H4 (cell line): ENCODE measurements at places on chromosomes 6 and 20. TPM values are rescaled to one million over a fixed set of nuclear protein-coding genes. Genes with fewer than 3 reads are reported as not detected.

- DNase-seq, result no peak
Observed at GRCh38 chr6:141659582-141659981, 473.1 kb upstream of the GJE1 start.

DNA sequence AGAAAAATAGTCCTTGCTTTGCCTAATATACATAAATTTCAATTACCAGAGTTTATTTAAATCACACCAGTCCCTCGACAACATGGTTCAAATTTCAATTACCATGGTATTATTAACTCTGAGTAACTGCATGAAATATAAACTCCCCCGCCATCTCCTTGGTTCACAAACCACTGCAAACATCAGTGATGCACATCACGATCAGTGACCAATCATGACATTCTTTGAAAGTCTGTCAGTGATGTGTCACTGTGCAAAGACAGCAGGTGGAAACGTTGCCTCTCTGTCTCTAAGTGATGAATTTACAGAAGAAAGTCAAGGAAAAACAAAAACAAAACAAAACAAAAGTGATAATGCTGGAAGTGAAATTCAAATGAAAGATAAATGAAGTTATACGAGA is 86.7 kb downstream of the TASP1 start:
- DNase-seq, result no peak

- DNase-seq, result no peak
Observed at GRCh38 chr6:43952746-43953145, 174.5 kb downstream of the MRPL14 start.

Gene SLC2A10
- 3.2 and 3.9 TPM in 2 replicates for total RNA-seq

Gene RAET1L
- total RNA-seq, result 0.14 TPM in 1 of 2 replicates, not detected in the other

Gene DTNBP1
- 7.5 and 15.3 TPM in 2 replicates for total RNA-seq

DNA sequence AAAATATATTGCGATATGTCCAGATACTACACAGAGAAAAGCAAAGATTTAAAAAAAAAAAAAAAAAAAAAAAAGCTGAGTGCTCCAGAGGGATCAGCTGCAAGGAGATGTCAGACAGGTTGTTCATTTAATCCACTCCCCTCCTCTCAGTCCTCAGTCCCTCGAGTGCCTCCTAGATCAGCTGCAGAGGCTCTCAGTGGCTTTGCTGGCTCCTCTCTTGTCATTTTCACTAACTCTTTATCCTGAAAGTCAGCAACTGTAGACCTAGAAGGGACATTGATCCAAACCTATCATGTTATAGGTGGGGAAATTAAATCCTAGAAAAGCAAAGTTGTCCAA is 61.6 kb downstream of the KIAA0319 start:
- no peak for DNase-seq

Gene ACTL10
- total RNA-seq, result not detected in 2 replicates

GRCh38 chr6:11615214-11615602 is 77.7 kb downstream of the TMEM170B start:
- DNase-seq, result peak; percentile 42

GRCh38 chr6:10078581-10078980 is 336.3 kb downstream of the TFAP2A start:
- no peak for DNase-seq

GRCh38 chr6:160030103-160030502 is 61.2 kb downstream of the IGF2R start:
- peak; percentile 81 for DNase-seq

DNA sequence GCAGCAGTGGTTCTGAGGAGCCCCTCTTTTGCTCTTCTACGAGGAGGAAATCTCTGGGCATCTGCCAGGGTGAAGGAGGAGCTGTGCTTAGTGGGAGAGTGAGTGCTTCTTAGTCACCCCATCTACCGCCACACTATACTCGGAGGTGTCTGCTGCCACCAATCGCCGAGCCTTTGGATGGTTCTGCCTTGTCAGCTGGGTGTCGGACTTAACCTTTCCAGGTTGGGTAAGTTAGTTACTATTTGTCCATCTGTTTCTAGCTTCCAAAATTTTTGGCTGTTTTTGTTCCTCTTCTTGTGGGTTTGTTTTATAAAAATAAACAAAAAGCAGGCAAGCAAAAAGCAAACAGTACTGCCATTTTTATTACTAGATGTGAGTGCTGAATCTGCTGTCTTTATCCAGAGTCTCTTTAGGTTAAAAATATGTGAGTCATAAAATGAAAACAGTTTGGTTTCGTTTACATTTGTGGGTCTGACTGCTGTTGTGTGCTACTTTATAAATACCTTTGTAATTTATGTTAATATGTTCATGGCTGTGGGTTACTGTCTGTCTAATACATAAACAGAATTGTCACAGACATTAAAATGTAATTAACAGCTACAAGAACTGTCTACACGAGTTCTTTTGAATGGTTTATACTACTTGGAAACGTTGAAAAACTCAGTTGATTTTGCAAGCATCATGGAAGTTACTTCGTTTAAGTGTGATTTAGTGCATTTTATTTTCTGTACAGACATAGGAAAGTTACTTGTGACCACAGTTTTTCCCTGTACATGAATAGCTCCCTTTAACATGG is 89.2 kb downstream of the ARID1B start:
- peak; percentile 54 for DNase-seq

DNA sequence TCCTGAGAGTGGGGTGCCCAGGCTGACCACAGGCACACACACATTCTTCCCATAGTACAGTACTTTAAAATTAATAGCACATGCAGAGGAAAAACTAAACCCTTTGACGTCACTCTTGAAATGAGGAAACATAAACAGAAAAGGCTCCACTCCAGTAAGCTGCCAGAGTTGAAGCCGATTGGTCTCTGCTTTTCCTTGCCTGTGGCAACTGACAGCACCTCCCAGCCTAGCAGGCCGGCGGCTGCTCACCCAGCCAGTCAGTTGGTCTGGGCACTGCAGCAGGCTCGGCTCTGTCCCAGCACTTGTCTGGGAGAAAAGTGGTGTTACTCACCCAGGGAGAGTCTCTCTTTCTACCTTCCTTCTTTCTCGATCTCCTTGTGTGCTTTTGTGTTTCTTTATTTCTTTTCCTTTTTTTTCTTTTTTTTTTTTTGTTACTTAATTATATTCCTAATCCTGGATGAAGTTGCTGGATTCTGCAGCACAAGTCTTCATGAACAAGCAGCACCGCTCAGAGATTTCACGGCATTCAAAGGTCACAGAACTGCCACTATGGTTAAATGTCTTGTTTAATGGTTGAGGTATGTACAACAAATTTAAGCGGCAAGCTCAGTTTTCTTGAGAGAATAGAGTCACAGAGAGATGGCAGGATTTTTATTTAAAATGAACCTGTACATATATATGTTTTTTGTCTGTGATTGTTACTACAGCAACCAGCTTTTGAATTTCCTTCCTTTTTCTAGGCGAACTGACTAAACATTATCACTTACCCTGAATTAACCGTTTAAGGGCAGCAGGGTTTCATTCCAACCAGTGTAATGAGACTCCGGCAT is at the start of gene PDE7B:
TSS of gene PDE7B (plus strand) at position 260 of the 830 bp plus-strand sequence.
- peak; percentile 92 for DNase-seq

DNA sequence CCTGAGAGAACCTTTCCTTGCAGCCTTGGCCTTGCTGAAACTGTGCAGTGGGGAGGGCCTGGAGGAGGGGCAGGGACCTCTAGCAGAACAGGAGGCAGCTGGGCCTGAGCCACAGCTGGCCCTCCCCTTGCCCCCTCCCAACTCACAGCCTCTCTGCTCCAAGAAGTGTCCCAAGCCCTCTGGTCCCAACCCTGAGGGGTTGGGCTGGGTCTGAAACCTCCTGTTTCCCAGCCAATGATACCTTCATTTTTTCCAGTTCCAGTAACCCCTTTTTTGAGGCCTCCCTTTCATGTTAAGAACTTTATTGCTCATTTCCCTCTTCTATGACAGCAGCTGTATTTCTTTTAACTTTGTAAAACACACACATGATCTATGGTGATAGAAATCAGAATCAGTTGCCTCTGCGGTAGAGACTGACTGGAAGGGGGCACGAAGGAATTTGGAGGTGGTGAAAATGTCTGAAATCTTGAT is 17.9 kb upstream of the ARMC12 start:
- DNase-seq, result no peak

- no peak for DNase-seq
Observed at GRCh38 chr20:53685070-53685595, 91.5 kb upstream of the ZNF217 start.

- no peak for DNase-seq
Observed at GRCh38 chr6:138563650-138564049, 64.4 kb upstream of the NHSL1 start.

DNA sequence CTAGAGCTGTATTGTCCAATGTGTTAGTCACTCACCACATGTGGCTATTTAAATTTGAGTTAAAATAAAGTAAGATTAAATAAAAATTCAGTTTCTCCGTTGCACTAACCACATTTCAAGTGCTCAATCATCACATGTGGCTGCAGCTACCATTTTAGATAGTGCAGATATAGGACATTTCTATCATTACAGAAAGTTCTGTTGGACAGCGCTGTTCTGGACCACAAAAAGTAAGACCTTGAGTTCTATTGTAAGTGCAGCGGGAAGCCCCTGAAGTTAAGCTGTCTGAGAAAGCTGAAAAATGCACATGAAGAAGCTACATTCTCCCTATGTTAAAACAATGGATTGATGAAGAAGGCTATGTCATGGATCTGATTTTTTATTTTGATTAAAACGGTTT is 1.1 kb downstream of the ORC3 start:
- no peak for DNase-seq

Gene DAAM2
- 7.2 and 9.6 TPM in 2 replicates for total RNA-seq

DNA sequence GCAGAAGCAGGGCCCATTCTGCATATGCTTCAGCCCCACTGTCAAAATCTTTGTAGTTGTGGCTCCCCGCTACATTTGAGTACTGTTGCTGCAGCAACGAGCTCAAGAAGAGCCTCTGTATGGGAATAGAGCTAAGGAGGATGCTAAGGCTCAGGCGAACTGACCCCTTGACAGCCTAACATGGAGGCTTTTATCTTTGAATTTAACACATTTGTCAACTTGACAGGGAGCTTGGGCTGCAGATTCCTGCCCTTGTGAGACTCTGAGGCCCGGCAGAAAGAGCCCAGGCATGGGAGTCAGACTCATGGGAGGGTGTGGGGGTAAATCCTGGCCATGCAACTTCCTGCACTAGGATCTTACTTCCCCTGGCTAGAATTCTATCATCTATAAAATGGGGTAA is 278.7 kb upstream of the CITED2 start:
- no peak for DNase-seq

DNA sequence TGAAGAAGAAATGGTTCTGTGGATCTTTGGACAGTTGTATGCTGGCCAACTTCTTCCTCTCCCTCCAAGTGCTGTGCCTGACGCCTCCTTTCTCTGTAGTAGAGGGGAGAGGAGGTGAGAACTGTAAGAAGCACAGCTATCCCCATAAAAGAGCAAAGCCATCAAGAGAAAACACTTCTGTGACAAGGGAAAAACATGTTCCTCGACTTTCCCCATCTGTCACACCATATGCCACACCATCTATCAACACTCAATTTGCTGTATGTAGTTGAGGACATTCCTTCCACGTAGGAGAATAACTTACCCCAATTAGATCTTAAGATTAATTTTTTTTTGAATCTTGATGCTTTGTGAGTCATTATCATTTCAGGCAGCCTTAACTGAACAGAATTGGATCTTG is 156.2 kb upstream of the PLCB4 start:
- no peak for DNase-seq

DNA sequence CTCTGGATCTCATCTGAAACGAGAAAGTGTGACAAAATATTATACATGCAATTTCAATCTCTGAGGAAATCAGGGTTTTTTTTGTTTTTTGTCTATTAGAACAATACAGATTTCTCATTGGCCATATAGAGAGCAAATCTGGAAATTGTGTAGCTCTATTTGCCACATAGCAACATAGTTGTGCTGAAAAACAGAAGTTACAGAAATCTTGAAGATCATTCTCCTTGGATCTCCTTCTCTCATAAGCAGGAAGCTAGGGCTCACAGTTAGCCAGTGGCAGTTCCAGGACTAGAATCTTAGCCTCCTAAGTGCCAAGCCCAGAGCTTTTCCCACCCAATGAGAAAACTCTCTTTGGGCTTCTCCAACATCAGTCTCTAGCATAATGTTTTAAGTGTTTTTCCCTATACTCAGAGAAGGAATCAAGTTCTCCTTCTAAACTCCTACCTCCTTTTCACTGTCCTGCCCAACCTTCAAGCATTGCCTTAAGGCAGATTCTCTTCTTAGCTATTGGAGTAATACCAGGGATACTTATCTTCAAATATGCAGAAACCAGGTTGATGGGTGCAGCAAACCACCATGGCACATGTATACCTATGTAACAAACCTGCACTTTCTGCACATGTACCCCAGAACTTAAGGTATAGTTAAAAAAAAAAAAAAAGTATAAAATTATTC is 211.6 kb downstream of the ALDH8A1 start:
- DNase-seq, result no peak

- no peak for DNase-seq
Observed at GRCh38 chr6:21594416-21595281, 1.1 kb downstream of the SOX4 start.

GRCh38 chr20:59939879-59940128 is 301 bp downstream of the PPP1R3D start:
- DNase-seq, result no peak

Gene TSHZ2
- 0.33 and 1.4 TPM in 2 replicates for total RNA-seq
